Stimulated activated CD4-positive, alpha-beta T cell treated with anti-CD3 and anti-CD28 coated beads, Interleukin-15, amount 100 ng/mL, for 48 hours (primary cell): ENCODE measurements at places on chromosomes 1 and 21.

DNA sequence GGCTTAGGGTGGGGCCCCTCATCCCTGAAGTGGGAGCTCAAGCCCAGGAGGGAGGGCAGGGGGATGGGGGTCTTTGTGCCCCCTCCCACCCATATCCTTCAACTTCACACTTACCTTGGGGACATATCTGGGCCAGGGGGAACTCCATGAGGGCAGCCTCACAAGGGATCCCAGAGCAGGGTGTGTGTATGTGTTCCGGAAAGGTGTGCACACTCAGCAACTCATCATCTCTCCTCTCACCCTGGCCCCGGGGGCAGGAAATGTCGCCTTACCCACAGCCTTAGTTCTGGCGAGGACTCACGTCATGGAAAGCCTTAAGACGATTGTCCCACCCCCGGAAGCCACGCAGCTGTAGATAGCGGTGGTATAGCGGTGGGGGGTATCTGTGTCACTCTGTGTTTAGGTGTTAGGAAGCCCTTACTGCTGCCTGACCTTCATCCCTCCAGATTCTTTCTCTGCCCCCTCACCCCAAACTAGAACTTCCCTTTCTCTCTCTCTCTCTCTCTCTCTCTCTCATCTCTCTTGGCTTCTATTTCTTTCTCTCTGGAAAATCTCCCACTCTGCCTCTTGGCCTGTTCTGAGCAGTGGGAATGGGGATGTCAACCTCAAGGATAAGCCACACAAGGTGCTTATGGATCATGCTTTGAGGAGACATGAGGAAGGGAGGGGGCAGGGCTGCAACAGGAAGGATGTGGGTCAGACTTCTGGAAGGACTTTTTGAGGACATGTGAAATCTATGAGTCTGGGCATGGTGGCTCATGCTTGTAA lies at the start of gene SH2D2A:
SH2D2A (minus strand) TSS at position 288 of the 768 bp plus-strand sequence; CDS start at position 148, 140 bp downstream.
- peak; percentile 93 for DNase-seq

GRCh38 chr1:228870041-228870713 lies 134.9 kb downstream of the RHOU start:
- no peak for DNase-seq

- no peak for DNase-seq
Measured at GRCh38 chr1:64569411-64569810, 99.5 kb downstream of the CACHD1 start.

DNA sequence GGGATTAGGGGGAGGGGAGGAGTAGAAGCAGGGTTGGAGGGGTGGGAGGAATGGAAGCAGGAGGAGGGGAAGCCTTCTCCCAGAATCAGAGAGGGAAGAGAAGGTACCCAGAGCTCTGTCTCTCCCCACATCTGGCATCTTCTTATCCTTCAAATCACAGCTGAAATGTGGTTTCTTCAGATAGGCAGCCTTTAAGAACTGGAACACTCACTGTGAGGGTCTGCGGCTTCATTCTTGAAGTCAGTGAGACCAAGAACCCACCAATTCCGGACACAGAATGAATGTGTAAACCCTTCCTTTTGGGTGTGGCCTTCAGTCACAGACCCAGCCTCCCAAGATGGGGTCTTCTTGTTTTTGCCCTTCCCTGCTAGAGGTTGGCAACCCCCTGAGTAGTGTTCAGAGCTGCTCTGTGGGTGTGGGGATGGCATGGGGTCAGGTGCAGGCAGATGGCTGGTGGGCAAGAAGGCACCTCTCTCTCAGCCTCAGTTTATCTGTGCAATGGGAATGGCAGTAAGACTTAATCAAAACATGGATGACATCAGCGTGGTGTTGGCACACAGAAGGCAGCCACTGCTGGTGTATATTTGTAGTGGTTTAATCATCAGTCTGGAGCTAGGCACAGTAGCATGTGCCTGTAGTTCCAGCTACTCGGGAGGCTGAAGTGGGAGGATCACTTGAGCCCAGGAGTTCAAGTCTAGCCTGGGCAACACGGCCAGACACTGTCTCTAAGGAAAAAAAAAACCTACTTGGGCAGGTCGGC lies 7.2 kb downstream of the FAAH start:
- DNase-seq = no peak

DNA sequence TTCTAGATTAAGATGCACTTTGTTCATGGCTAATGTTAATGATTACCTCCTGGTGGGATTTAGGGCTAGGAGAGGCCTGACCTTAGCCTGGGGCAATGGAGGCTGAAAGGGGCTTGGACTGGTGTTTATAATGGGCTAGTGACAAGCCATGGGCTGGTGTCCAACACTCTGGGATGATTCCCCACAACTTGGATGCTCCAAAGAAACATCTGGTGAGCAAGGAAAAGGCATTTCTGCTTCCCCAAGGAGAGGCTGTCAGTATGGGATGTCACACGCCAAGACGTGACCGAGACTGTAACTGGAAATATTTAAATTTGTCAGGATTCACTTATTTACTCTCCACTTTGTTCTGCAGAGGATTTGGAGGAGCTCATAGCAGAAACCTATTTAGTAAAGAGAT lies 45.2 kb downstream of the PTPRU start:
- no peak for DNase-seq

- DNase-seq = no peak
Measured at GRCh38 chr21:37915497-37915911, 753 bp downstream of the KCNJ6 start.

GRCh38 chr21:37435120-37435519 lies 68.5 kb downstream of the DYRK1A start:
- DNase-seq = no peak

GRCh38 chr1:5938101-5938646 lies 54.1 kb downstream of the NPHP4 start:
- DNase-seq = no peak

- no peak for DNase-seq
Measured at GRCh38 chr21:34939673-34940331, 109.3 kb downstream of the RUNX1 start.

DNA sequence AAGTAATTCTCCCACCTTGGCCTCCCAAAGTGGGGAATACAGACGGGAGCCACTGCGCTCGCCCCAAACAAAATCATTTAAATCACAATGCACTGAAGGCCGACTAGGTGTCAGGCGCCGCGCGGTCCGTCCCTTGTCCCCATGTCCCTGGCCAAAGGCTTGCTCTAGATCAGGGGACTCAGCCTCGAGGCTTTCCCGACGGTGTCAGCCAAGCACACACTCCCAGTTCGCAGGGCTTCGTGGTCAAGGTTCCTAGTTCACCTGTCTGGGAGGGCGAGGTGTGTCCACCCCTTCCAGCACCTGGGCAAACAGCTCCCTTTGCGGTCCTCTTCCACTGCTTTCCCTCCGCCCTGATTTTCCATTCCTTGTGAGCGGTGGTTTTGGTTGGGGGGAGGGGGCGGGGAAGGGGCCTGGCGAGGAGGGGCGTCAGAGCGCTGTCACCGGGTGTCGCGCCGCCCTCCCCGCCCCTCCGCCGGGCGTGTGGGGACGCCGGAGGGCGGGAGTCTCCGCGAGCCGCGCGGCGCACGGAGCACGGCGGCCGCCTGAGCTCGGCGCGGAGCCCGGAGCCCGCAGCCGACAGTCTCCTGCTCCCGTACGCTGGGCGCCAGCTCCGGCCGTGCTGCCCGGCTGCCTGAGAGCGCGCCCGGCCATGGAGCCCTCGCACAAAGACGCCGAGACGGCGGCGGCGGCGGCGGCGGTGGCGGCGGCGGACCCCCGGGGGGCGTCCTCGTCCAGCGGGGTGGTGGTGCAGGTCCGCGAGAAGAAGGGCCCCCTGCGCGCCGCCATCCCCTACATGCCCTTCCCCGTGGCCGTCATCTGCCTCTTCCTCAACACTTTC lies at the start of gene STUM:
STUM (plus strand) TSS at position 509 of the 838 bp plus-strand sequence; CDS start at position 650, 141 bp downstream.
- DNase-seq = no peak

DNA sequence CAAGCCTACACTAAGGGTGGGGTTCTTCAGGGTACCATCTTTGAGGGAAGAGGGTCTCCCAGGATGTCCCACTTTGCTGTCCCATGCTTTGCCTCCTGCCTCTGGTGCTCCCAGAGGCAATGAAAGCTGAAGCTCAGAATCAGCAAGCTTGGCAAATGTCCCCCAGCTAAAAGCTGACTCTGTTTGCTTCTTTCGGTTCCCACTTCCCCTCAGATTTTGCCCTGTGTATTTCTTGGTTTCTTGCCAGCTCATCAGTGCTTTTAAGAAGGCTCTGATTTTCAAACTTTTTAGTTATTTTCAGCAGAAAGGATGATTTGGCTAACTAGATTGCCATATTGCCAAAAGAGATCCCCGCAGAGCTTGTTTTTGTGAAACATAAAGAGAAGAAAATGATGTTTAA lies 33.1 kb upstream of the COG2 start:
- DNase-seq = no peak
